ENCODE measurements at places on chromosomes 6 and 20.

- DNase-seq = no peak
Observed at GRCh38 chr6:38676974-38677544, 25.9 kb downstream of the GLO1 start.

GRCh38 chr6:38213251-38213658 lies 393.7 kb downstream of the ZFAND3 start:
- DNase-seq = no peak

DNA sequence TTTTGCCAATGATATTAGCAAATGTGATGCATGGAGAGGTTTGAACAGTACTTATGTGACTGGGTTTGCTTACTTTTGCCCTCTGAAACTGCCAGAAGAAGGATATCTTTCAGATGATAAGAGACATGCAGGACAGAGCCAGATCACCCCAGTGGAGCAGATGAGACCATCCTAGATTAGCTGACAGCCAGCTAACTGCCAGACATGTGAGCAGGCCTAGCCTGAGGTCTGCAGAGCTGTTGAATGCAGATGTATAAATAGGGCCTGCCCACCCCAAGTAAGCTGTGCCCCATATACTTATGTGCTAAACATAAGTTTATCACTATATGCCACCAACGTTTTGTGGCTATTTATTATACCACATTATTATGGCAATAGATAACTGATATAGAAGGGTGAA lies 5.9 kb downstream of the ZSCAN31 start:
- no peak for DNase-seq

DNA sequence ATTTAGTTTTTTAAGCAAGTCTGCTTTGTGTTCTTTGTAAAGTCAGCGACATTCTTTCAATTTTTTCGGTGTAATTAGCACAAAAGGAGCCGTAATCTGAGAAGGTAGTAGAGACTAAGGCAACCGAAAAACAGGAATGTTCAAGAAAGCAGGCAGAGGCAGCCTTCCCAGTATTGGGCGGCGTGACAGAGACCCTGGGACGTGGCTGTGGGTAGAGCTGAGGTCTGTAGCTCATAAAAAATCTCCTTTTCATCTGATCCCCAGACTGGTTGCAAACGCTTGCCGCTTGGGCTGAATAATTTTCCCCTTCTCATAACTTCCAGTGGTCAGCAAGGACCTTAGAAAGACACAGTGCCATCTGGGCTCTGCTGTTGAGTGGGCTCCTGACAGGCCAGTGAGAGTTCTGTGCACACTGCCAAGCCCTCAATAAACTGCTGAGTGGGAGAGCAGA lies 30.8 kb downstream of the GNAS start:
- DNase-seq = peak; percentile 81

DNA sequence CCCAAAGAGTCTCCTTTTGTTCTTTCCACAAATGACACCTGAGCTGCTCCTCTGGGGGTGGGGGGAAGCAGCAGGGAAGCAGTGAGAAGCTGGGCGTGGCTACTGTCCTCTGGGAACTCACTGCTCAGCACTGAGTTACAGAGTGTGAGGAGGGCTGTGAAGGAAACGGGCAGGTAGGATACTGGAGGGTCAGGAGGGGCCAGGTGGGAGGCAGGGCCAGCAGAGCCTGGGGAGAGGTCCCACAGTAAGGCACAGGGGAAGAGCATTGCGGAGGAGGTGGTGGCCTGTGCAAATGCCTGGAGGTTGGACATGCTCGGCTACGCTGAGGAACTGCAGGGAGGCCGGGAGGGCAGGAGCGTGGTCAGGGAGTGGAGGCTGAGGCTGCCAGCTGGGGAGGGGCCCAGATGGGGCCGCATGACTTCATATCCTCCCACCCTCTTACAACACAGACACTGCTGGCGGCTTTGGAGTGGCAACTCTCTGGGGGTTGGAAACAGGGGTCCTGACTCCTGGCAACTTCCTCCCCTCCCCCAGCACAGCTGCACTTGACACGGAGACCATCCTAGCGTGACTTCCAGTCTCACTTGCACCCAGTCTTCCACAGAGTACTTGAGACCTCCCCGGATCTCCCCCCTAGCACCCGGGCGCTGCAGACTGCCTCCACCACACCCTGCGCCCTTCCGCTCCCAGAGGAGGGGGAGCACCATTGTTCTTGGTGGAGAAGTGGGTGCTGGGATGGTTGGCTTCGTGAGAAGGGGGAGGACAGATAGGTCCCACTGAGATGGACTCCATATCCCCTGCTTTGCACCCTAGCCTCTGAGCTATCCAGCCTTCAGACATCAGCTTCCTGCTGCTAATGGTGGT lies 34.2 kb downstream of the RBM38 start:
- no peak for DNase-seq

- DNase-seq = no peak
Observed at GRCh38 chr6:136656121-136656520, 105.9 kb upstream of the MAP7 start.

DNA sequence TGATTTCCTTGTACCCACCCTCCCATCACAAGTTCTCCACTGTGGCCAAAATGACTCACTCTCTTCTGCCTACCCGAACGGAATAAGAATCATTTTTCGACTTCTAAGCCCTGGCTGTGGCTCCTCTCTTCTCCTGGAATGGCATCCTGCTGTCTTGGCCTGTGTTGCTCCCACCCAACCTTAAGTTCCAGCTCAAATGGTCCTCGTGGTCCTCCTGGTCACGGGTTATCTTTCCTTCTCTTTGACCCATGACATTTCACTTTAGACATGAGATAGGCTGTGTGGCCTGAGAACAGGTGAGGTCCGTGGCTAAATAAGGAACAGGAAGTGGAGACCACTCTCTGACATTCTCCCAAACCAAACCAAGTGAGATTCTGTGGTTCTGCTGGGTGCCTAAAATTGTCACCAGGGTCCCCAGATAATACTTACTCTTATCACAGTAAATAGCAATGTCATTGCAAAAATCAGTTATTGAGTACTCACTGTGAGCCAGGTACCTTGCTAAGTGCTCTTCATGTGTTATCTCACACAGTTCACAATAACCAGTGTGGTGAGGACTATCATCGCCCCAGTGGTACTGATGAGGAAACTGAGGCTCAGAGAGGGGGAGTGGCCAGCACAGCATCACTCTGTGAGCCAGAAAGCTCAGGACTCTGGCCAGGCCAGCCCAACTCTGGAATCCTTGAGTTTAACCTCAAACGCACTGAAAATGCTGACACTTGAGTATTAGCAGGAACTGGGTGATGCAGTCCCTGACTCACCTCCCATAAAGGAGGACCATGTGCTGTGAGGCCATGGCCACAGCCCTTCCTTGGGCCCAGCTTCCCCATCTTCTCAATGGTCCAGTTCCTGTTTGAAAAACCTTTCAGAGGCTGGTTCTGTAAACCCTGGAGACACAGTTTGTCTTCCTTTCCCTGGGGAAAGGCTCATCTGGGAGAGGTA lies 74.8 kb upstream of the SIRPA start:
- DNase-seq = no peak

DNA sequence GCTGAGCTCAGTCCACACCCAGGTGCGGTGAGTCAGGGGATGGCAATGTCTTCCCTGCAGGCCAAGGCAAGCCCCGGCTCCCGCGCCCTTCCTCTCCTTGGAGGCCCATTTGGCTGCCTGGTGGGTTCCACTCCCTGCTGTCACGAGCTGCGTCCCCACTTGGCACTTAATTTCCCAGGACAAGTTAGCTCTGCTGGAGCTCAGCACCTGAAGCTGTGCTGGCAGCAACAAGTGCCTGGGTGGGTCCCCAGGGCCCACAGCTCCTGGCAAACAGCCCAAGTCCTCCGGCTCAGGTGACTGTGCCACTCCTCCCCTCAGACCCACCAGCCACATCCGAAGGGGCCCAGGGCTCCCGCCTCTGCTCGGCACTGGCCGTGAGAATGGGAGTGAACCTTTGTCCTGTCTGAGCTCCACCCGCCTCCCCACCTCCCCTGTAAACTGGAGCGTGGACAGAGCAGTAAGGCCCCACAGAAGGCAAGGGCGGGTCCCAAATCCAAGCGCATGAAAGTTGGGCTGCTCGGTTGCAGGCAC lies 16.9 kb downstream of the LAMA5 start:
- DNase-seq = no peak

DNA sequence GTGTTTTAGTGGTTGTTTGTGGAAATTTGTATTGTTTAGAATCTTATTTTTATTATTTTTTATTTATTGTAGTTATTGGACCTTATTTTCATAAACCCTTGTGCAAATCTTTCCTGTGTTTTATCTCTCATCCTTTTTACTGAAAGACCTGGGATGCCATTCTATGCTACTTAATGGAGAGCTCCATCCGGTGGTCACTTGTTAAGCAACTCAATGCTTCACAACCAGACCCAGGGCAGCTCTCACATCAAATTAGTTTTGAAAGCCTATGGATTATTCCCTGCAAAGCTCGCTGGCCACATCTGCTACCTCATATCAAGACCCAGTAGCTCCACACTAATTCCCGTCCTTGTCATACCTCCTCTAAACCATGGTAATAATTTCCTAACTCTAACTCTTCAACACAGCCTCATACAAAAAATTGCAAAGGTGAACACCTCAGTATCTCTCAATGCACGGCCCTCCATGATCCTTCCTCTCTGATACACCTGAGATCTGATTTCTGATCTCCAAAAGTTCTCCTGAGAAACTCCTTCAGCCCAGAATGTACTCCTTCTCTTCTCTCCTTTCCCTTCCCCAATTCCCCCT lies 296.6 kb upstream of the MANEA start:
- no peak for DNase-seq

DNA sequence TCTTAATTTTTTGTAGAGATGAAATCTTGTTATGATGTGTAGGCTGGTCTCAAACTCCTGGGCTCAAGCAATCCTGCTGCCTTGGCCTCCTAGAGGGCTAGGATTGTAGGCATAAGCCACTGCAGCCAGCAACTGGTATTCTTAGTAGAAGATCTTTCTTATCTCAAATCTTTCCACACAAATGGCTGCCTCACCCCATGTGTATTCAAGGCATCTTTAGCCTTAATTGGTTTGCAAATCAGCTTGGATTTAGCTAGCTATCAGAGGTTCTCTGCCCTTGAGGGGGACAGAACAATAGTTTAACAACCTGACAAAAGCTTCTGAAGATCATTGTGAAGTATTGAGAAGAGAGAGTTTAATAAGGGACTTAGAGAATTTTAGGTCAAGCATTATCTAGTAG lies 17.9 kb upstream of the ABRACL start:
- DNase-seq = no peak

- no peak for DNase-seq
Observed at GRCh38 chr20:16864069-16864468, 115.9 kb downstream of the OTOR start.

DNA sequence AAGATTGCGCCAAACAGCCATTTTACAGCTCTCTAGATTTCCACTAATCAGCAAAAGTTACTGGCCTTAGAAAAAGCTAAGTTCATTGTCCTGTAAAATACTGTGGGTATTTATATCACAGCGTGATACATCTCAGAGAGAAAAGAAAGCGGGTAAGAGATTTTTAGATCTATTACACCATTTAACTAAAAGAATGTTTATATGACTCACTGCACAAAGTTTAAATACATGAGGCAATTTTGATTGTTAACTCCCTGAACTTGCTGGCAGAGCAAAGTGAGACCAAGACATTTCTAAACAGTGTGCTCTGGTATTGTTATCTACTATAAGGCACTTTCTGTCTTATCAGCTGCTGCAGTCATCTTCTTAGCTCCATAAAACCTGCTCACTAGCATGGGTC lies 314.3 kb downstream of the EPHA7 start:
- no peak for DNase-seq

DNA sequence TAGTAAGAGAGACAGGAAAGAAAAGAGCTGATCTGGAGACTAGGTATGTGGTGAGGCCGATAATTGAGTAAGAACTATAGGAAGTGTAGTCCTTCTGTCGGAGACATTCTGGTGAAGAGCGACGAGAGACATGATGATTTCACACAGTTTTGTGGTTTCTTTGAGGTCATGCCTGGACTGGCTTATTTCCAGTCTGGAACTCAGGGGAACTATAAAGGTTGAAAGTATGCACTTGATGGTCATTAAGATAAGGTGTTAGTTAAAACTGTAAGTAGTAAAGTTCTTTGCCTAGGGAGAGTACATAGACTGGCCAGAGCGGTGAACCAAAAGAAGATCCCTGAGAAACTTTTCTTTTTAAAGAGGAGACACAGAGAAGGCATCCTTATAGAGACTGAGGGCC lies 68.8 kb downstream of the RFX6 start:
- DNase-seq = no peak

DNA sequence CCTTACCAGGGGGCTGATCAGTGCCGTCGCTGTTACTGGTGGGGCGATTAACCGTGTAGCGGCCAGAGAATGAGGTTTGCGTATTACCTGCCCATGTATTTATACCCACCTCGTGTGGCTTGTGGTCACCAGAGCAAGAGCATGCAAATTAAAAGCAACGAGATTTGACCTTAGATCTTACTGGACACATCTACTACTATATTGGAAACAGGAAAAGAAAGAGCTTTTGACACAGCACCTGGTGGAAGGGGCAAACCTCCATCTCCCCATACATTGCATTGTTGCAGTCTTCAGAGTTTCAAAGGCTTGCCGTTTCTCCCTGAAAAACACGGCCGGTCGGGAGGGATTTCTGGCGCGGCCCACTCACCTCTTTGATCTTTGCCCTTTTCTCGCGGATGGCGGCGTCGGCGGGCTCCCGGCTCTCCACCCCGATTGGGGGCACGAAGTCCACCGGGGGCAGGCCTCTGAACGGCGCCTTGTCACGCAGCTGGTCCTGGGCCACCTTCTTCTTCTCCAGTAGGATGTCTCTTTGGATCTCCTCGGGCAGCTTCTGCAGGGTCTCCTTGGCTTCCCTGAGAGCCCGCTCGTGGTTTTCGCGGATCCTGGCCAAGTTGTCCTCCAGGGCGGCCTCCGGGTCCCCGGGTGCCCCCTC lies 1.3 kb downstream of the MAN1A1 start:
- DNase-seq = no peak
